ENCODE measurements at places on chromosomes 13 and 19. TPM values are rescaled to one million over a fixed set of nuclear protein-coding genes. Genes with fewer than 3 reads are reported as not detected.

The CCDC194 gene
- 2.4 TPM for total RNA-seq

The LGALS7 gene
- not detected for total RNA-seq

The NXNL1 gene
- not detected for total RNA-seq

DNA sequence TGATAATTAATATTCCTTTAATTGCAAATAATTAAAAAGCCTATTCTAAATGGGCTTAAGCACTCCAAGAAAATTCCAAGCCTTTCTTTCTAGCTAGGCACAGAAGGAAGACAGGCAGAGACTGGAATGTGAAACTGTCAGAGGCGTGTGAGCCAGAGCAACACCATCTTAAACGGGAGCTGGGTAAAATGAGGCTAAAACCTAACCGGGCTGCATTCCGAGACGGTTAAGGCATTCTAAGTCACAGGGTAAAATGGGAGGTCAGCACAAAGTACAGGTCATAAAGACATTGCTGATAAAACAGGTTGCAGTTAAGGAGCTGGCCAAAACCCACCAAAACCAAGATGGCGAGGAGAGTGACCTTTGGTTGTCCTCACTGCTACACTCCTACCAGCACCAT, 300.4 kb downstream of the SLITRK6 start:
- H3K27me3 ChIP-seq = no peaks in the 10 kb centered on the region
- no peaks in the 10 kb centered on the region for H3K4me1 ChIP-seq
- no peak overlapping the region for H3K4me3 ChIP-seq
- no peaks in the 10 kb centered on the region for H3K36me3 ChIP-seq

- H3K27me3 ChIP-seq = no peaks in the 10 kb centered on the region
- H3K36me3 ChIP-seq = no peaks in the 10 kb centered on the region
- no peak for DNase-seq
- H3K4me1 ChIP-seq = no peaks in the 10 kb centered on the region
Measured at GRCh38 chr13:70173598-70173959, 65.3 kb upstream of the KLHL1 start.

DNA sequence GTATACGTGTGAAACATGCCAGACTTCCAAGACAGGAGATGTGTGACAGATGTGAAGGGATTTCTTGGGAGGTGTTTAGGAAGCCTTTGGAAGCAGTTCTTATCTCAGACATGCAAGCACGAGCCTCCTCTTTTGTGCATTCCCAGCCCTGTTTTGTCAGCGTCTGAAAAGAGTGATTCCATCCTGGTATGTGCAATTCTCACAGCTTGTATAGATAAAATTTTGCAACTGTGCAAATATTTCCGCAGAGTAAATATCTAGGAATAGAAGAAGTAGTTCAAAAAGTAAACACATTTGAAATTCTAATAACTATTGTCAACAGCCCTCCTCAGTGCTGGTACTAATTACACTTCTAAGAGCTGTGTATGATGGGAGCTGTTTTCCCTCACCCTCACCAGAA, 72.3 kb upstream of the C1QTNF9B start:
- H3K4me3 ChIP-seq = no peak overlapping the region
- H3K4me1 ChIP-seq = peaks cover 23% of the 10 kb centered on the region
- DNase-seq = no peak
- no peaks in the 10 kb centered on the region for H3K27me3 ChIP-seq
- H3K27ac ChIP-seq = no peak overlapping the region
- peaks cover 3% of the 10 kb centered on the region for H3K36me3 ChIP-seq

DNA sequence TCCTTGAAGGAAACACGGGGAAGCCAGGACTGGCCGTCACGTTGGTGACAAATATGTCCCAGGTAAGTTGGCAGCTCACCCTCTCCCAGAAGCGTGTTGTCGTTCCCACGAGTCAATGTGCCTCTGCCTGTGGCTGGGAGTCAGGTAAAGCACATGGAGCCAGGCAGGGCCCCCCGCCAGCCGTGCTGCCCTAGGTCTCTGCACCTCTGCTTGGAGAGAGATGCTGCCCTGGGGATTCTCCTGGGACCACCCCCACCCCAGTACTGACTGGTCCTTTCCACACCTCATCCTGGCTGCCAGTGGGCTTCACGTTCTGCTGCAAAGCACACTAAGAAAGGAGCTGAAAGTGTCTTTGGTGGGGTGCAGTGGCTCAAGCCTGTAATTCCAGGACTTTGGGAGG, 9.9 kb downstream of the ZNF114 start:
- no peaks in the 10 kb centered on the region for H3K27me3 ChIP-seq
- no peak overlapping the region for H3K27ac ChIP-seq
- no peak for DNase-seq
- peaks cover 3% of the 10 kb centered on the region for H3K4me1 ChIP-seq

Data from activated T-helper 2 cell treated with anti-CD3 and anti-CD28 coated beads, Interferon-gamma antibody, Interleukin-2, Interleukin-4, amounts not matched to agents 10 μg/mL and 5 μg/mL and 100 μg/mL, durations not matched to agents 14 hours and 24 hours and 36 hours (primary cell).